IPS-NIHi11 (cell line): ENCODE measurements at places on chromosomes 1 and 21.
A peak's percentile ranks its signal among the peaks of the same experiment; 100 is the strongest.

- peak; percentile 83 for DNase-seq
These were observed 925 bp upstream of the ARHGEF10L start for GRCh38 chr1:17538428-17539117.

DNA sequence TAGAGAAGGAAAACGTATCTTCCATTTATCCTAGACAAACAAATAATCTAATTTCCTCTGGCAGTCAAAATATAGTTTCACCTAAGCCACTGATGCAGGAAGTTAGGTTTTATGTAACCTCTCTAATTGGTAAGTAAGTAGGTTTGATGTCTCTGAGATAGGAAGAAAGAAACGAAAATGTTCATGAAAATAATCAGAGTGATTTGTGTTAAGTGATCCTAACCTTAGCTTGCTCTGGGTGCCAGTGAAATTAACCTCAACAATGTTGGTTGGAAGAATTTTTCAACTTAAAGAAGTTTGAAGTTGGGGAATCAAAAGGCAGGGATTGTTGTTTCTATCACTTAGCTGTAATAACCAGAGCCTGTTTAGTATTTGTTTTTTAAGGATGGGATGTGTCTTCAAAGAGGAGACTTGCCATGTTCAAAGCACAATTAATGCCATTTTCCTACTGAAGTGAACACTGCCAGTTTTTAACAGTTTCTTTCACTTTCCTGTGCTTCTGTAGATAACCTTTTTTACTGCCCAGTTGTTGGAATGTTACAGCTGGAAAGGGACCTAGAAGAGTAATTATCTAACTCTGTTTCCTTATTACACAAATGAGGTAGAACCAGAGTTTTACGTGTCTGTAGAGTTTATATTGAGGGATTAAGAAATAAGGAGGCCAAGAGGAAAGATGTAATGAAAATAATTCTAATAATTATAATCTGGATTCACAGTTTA is 18.4 kb downstream of the HIPK1 start:
- DNase-seq, result no peak

DNA sequence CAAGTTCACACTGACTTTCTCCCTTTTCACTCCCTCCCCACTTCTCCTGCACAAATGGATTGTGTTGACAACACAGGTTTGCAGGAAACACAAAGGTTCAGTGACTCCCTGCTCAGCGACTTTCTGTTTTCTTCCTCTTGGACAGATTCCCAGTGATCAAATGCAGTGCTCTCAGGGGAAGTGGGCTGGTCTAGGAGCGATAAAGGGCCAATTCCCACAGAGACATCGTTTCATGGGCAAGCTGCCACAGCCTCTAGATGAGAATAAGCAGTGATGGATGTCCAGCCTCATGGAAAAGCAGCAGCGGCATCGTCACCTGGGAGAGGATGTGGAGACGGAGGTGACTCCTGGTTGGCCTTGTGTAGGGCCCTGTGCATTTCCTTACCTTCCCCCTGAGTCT is 30.6 kb downstream of the FYB2 start:
- peak; percentile 31 for DNase-seq

- DNase-seq, result no peak
These were observed 221.3 kb upstream of the KCTD3 start for GRCh38 chr1:215345766-215346165.

GRCh38 chr21:31342348-31342747 is 1.7 kb downstream of the TIAM1 start:
- DNase-seq, result no peak

GRCh38 chr1:159091607-159092031 is 15.1 kb upstream of the AIM2 start:
- DNase-seq, result no peak

- no peak for DNase-seq
These were observed 332.8 kb downstream of the DISC1 start for GRCh38 chr1:231959225-231959884.

DNA sequence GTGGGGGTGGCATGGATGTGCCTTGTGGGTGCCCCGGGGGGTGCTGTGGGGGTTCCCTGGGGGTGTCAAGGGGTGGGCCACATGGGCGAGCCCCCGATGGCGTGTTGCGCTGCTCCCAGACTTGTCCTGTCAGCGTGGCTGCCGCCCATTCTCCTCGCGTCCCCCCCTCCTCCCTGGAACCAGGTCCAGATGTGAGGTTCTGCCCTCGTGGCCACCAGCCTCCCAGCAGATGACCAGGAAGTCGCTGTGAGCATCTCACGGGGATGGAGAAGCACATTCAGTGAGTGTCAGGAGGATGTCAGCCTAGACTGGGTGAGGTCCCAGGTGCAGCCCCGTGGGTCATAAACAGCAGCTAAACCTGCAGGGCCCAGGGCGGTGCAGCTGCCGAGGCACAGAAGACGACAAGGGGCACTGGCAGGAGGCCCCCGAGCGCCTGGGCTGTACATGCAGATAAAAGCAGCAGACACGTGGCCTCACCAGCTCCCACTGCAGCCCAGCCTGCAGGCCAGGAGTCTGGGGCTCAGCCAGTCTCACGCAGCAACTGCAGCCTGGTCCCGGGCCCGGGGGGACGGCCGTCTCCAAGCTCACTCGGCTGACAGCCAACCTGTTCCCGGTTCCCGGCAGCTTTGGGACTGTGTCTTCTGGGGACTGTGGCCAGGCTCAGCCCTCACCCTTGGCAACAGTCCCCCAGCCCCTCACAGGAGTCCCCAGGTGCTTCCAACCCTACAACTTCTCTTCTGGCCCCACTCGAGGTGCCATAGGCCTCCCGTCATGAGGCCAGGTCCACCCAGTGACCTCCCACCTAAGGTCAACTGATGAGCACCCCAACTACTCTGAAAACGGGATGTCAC is 17.5 kb upstream of the COL6A2 start:
- no peak for DNase-seq

DNA sequence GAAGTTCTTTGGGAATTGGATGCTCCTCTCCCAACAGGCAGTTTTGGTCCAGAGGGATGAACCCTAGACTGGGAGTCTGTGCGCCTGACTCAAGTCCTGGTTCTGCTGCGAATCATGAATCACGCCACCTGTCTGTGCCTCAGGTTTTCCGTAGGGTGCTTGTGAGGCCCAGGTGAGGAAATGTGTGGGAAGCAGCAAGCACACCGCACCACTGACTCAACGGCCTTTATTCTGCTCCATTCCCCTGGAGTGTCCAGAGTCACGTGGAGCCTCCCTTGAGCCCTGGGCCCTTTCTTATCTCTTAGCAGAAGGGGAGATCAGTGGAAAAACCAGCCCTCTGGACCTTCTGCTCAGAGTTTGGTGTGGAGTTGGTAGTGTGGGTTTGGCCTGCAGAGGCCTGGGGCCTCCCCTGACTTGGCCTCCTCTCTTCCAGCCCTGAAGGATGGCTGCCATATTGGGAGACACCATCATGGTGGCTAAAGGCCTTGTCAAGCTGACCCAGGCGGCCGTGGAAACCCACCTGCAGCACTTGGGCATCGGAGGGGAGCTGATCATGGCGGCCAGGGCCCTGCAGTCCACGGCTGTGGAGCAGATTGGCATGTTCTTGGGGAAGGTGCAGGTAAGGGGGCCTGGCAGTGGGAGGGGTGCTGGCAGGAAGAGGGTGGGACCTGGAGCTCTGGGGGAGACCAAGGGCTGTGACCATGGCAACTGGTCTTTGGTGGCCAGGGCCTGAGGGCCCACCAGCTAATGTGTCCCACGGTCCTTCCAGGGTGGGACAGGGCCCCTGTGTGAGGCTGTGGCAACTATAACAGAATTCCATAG is 21.1 kb downstream of the COQ8A start:
- DNase-seq, result no peak

- DNase-seq, result no peak
These were observed 33.3 kb upstream of the BECN2 start for GRCh38 chr1:241924080-241924808.

DNA sequence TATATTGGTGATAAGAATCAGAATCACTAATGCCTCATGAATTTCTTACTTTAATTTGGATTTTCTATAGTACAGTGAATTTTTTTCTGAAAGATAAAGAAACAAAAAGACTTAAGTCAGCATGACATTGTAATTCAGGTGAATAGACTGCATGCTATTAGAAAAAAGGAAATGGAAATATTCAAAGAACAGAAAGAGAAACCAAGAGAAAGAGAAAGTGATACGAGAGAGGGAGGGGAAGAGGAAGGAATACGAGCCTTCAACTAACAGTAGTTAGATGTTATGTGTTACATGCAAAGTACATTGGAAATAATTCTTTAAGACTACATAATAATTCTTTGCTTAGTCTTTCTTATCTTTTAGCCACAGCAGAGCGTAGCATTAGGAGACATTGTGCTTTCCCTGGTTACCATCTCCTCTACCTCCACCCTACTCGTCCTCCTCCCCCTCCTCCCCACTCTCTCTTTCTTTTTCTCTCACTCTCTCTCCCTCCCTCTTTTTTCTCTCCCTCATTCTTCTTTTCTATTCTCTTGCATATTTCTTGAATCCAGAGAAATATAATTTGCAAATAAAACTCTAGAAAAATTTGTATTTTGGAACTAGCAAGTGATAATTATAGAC is 46.4 kb upstream of the ADGRL4 start:
- DNase-seq, result no peak

- peak; percentile 53 for DNase-seq
These were observed 21.3 kb upstream of the COL18A1 start for GRCh38 chr21:45383615-45384201.

GRCh38 chr1:67169496-67169895 is 3.2 kb downstream of the IL23R start:
- DNase-seq, result no peak

- no peak for DNase-seq
These were observed 83.9 kb upstream of the ARTN start for GRCh38 chr1:43849670-43850069.

DNA sequence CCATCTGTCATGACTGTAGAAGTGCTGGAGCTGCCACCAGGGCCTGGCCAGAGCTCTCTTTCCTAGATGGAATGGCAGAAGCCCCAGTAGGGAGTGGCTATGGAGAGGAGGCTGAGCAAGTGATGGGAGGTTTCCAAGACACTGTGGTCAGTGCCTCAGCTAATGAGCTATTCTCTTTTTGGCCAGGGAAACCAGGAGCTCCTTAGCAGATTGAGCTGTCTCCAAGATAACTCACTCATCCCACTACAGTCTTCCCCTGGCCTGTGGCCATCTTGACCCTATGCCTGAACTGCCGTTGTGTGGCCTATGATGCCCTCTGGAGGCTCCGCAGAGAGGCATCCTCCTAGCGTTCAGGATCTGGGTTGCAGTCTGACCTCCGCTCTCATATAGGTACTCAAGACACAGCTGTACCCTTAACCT is 60.5 kb downstream of the ERI3 start:
- peak; percentile 72 for DNase-seq

DNA sequence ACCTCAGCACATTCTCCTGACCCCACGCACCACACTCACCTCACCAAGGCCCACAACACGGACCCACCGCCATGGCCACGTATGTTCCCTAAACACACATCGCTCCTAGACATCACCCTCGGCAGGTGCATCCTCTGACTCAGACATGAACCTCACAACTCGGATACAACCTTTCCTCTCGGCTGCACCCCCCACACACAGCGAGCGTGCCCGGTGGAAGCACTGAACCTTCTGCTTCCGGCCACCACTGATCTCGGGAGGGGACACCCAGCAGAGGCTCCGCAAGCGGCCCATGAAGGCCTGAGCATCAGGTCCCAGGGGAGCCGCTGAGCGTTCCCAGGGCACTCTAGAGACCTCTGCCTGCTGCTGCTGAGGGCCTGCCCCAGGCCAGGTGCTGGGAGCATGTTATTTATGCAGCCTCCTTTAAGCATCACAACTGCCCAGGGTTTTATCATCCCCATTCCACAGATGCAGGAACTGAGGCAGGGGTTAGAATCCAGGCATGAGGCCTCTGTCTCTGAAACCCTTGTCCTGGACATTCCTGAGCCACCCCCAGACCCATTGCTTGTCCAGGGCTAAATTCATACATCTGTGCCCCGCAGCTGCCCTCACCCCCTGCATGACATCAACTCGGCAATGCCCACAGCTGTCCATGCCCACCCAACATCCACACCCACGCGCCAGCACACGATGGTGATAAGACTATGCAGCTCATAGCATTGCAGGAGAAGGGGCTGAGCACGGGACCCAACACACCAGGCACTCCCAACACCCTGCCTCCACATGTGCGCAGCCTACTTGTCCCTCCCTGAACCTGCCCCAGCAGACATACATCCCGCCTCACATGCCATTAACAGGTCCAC is 27.0 kb downstream of the SDC3 start:
- DNase-seq, result no peak

DNA sequence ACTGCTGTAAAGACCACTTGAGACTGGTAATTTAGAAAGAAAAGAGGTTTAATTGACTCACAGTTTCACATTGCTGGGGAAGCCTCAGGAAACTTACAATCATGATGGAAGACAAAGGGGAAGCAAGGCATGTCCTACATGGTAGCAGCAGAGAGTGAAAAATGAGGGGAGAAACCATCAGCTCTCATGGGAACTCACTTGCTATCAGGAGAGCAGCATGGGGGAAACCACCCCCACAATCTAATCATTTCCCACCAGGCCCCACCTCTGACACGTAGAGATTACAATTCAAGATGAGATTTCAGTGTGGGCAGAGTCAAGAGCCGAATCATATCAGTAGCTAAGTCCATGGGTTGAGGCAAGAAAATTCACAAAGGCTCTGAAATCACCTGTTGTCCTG is 23.8 kb upstream of the LYPD8 start:
- no peak for DNase-seq

GRCh38 chr1:243943671-243944428 is 93.8 kb upstream of the AKT3 start:
- no peak for DNase-seq

GRCh38 chr21:37700641-37701202 is 215.5 kb downstream of the KCNJ6 start:
- peak; percentile 94 for DNase-seq

DNA sequence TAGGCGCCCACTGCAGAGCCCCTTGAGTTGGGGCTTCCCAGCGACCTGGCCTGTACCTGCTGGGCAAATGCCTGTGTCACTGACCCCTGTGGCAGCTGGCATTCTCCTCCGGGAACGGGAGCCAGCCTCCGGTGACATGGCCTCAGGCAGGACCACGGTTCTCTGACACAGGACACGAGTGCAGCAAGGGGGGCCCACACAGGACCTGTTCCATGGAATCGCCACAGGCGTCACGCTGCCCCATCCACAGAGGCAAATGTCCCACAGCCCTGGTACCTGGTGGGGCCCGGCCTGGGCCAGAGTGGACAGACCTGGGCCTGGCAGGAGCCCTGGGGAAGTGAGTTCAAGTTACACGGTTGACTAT is 2.6 kb downstream of the ITGB2 start:
- no peak for DNase-seq

GRCh38 chr21:44089001-44089911 is 17.9 kb upstream of the PWP2 start:
- DNase-seq, result no peak

GRCh38 chr1:86104606-86105532 is 51.7 kb downstream of the COL24A1 start:
- no peak for DNase-seq

DNA sequence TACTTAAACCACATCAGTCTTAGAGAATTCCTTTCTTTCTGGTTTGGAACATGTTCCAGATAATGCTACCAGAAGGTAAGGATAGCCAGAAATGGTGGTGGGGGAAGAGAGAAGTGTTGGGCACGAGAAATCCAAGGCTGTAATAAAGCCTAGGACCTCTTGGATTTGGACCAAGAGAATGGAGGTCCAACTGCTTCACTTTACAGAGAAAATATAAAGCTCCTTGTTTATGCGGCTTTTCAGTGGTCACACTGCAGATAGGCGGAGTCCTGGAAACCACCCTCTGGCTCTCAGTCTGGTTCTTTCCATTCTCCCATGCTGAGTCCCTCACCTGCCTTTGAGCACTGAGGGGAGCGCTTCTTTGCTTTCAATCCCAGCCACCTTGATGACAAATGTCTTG is 87.8 kb downstream of the ADCY10 start:
- DNase-seq, result no peak

GRCh38 chr1:244341455-244342450 is 110.0 kb downstream of the ADSS2 start:
- DNase-seq, result peak; percentile 62

- no peak for DNase-seq
These were observed 74.3 kb upstream of the ATP1A1 start for GRCh38 chr1:116298746-116299145.
